Activated B cell treated with CpG ODN at 0.5 μM for 24 hours (primary cell): ENCODE measurements at places on chromosomes 2 and 18. TPM values are rescaled to one million over a fixed set of nuclear protein-coding genes. Genes with fewer than 3 reads are reported as not detected.

The APLF gene
- 6.4 and 6.8 TPM in 2 replicates for total RNA-seq

The IL36G gene
- total RNA-seq = not detected in 2 replicates

The KDSR gene
- 15.0 and 15.3 TPM in 2 replicates for total RNA-seq

The CXXC1 gene
- 126 and 134 TPM in 2 replicates for total RNA-seq

The RGPD4 gene
- total RNA-seq = 0.07 TPM in 1 of 2 replicates, not detected in the other

The EHBP1 gene
- total RNA-seq = 24.0 and 25.0 TPM in 2 replicates

The CGREF1 gene
- 0.17 and 0.31 TPM in 2 replicates for total RNA-seq

The EVX2 gene
- not detected in 2 replicates for total RNA-seq

The TXNDC2 gene
- 0.13 and 0.54 TPM in 2 replicates for total RNA-seq

The C2orf66 gene
- total RNA-seq = not detected in 2 replicates

The DSC3 gene
- not detected in 2 replicates for total RNA-seq

The ECEL1 gene
- total RNA-seq = not detected in 2 replicates

The GCC2 gene
- 44.0 and 53.8 TPM in 2 replicates for total RNA-seq

The COX5B gene
- total RNA-seq = 156 and 183 TPM in 2 replicates

The NYAP2 gene
- 0.07 TPM in 1 of 2 replicates, not detected in the other for total RNA-seq

The MROH2A gene
- total RNA-seq = not detected in 2 replicates

The LHCGR gene
- total RNA-seq = not detected in 2 replicates

The PROKR1 gene
- total RNA-seq = 0.05 and 0.09 TPM in 2 replicates

The GAL3ST2 gene
- 0.15 TPM in 1 of 2 replicates, not detected in the other for total RNA-seq

The CYP27A1 gene
- 0.49 and 0.55 TPM in 2 replicates for total RNA-seq

The AQP12A gene
- not detected in 2 replicates for total RNA-seq

The MC4R gene
- not detected in 2 replicates for total RNA-seq

The COBLL1 gene
- total RNA-seq = 182 and 222 TPM in 2 replicates

The GBX2 gene
- not detected in 2 replicates for total RNA-seq

The SMC6 gene
- total RNA-seq = 121 and 127 TPM in 2 replicates

The PIEZO2 gene
- total RNA-seq = not detected in 2 replicates
